ENCODE measurements at places on chromosomes 2 and 18.

DNA sequence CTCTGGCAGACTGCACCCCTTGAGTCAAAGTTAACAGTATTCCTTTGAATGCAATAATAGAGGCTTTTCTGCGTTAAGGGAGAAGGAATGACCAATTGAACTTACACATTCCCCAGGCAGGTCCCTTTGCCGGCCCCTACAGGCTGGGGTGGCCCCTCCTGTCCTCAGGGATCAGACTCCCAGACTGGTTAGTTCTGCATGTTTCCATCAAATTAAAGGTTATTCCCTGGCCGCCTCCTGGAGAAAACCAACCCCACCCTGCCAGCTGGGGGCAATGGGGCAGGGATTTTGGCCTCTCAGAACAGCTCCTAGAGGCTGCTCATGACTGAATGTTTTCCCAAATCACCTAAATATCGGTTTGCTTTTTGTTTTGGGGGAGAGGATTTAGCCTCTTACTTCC is 199.6 kb downstream of the MGAT5 start:
- DNase-seq, result no peak

DNA sequence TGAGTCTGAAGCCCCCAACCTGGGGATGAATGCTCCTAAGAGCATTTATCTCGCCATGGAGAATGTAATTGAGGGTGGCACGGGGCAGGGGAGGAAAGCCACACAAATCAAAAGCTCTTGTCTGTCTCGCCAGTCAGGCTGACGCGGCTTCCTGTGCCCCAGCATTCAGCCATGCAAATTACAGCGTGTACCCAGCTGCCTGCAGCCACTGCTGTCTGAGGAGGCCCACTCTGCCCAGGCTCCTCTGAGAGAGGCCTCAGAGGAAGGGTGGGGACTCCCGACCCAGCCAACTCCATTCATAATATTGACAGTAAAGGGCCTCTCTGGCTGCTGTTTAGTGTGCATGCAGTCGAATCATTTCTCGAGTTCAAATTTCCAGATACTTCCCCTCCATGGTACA is 22.0 kb downstream of the SMAD7 start:
- no peak for DNase-seq

DNA sequence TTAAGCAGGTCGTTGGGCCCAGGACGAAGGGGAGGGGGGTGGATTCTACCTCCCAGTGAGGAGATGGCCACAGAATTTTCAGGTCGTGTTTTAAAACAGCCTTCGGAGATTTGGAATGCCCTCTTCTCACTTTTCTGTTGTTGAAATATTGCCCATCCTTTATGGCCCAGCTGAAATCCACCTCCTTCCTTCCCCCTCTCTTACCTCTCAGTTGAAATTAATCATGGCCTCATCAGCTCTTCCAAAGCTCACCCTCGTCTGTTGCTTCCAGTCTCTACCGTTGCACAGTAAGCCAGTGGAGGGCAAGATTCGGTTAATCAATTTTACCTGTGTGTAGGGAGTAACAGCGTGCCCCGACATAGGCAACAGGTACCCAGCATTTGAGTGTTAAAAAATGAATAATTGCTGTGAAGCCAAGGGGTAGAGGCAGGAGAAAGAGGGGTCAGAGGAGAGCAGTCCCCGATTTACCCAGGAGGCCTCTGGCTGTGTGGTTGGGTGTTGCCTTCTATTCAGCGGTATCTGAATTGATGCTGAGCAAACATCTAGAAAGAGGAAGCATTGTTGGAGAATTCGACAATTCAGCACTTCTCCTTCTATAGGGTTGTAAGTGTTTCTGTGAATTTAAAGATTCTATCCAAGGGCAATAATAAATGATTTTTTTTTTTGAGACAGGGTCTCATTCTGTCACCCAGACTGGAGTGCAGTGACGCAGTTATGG is 8.6 kb upstream of the PDIA6 start:
- DNase-seq, result no peak

DNA sequence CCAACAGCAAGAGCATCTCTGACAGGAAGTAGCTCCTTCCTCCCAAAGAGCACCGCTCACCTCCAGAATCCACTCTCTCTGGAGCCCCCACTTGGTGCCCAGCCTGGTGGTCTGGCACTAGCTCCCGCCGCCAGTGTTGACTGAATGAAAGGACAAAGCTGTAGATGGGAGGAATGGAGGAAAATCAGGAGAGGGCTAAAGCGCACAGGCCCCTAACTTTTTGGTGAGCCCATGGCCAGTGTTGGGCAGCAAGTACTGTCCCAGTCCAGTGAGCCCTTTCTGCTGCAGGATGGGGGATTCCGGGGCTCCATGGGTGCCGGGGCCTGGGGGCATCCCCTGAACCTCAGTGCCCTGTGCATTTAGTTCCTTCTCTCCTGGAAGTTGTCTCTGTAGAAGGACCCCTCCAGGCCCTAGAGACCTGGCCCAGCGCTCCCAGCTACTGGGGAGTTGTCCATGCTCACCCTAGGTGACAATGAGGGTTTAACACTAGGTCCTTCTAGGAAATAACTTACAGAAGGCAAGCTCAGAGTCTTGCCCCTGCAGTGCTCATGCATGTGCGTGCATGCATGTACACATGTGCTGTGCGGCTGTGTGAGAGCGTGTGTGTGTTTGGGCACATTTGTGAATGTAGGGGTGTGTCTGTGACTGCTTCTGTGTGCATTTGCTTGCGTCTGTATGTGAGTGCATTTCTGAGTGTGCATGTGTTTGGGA is 33.6 kb downstream of the GLI2 start:
- no peak for DNase-seq

- DNase-seq, result no peak
These were observed 247.8 kb downstream of the GBX2 start for GRCh38 chr2:235920216-235920865.

DNA sequence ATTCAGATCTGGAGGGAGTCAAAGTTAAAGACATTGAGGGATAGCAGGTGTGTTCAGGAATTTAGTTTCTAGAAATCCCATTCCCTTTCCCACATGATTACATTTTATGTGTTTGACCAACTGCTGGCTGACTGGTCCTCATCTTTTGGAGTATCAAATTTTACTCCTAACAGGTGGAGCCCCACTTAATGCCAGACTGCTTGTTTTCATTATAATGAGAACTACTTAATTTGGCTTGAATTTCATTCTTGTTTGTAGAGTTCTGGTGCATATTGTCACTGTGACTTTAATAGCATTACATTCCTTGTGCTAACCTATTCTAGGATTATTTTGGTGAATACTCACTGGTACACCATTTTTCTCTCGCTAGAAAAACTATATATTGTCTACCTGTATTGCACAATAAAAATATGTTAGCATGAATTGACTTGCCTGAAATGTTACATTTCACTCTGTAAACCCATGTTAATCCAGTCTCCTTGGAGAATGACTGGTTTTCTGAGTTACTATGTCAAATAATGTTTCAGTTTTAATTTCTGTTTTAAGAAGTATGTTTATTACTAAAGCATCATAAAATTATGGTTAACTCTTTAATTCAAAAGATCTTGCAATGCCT is 98.2 kb downstream of the TANC1 start:
- no peak for DNase-seq

GRCh38 chr2:1766851-1767811 is 22.8 kb upstream of the PXDN start:
- DNase-seq, result no peak

DNA sequence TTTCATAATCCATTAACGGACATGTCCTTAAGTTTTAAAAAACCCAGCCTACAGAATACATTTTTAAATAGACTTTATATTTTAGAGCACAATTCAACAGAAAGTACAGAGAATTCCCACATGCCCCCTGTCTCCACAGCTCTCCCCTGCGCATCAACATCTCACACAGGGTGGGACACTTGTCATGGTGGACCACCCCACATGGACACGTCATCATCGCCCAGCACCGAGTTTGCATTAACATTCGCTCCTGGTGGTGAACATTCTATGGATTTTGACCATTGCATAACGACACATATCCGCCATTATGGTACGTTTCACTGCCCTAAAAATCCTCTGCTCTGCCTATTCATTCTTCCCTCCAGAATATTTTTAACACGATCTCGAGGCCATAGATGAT is 1.1 kb upstream of the KCNF1 start:
- DNase-seq, result no peak

DNA sequence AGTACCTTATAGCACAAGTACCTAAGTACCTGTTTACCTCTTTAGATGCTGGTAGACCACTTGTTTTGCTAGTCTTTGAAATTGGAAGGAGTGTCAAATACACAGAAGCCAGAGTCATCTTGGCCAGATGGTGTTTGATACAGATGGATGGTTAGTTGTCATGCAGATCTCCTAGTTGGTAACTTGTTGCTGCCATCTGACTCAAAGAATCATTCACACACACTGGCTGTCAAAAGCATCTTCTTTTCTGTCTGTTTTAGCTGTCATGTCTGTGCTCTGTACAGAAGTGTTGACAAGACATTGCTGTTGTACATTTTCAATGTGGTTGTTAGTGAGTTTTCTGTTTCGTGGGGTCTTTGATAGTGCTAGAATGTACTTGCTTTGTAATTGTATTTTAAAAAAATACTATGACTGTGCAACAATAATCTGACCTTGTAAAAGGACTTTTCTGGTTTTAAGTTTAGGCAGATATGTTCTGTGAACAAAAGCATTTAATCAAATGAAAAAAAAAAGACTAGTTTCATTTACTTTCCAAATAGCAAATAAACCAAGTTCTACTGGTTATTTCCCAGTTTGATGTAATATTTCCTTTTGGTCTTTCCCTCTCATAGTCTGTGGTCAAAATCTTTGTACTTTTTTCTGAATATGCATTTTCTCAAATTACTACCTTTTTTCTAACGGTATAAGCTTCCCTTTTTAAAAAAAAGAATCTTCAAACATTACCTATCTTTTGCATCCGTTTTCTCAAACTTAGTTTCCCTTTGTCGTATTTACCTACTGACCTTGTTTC is 39.9 kb downstream of the TANK start:
- DNase-seq, result no peak

DNA sequence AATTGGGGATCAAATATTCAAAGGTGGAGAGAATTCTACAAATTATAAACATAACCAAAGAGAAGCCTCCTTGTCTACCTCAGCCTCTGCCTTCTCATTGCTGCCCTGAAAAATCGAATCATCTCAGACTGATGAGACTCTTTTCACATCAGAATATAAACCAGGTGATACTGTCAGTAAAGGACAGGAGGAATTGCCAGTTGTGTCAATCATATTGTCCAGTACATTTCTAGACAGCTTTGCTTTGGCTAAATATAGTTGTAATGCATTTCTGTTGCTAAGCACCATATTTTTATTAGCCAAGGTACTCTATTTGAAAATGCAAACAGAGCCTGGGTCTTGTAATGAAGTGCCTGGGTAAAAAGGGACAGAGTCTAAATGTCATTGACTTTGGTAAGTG is 92.6 kb upstream of the TLK1 start:
- no peak for DNase-seq

- DNase-seq, result no peak
These were observed 68.2 kb downstream of the ZNF385B start for GRCh38 chr2:179793238-179793637.

DNA sequence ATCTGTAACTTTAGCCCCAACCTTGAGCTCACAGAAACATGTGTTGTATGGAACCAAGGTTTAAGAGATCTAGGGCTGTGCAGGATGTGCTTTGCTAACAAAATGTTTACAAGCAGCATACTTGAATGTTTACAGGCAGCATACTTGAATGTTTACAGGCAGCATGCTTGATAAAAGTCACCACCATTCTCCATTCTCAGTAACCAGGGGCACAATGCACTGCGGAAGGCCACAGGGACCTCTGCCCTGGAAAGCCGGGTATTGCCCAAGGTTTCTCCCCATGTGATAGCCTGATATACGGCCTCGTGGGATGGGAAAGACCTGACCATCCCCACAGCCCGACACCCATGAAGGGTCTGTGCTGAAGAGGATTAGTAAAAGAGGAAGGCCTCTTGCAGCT is 52.4 kb downstream of the LONRF2 start:
- DNase-seq, result no peak

GRCh38 chr2:61906186-61906470 is 654 bp downstream of the COMMD1 start:
- no peak for DNase-seq

- DNase-seq, result no peak
These were observed 45.6 kb downstream of the PARD6G start for GRCh38 chr18:80201739-80202138.

GRCh38 chr2:30968660-30969397 is 161.6 kb upstream of the CAPN13 start:
- DNase-seq, result no peak

GRCh38 chr2:52959801-52960200 is 807.8 kb upstream of the CHAC2 start:
- DNase-seq, result no peak

DNA sequence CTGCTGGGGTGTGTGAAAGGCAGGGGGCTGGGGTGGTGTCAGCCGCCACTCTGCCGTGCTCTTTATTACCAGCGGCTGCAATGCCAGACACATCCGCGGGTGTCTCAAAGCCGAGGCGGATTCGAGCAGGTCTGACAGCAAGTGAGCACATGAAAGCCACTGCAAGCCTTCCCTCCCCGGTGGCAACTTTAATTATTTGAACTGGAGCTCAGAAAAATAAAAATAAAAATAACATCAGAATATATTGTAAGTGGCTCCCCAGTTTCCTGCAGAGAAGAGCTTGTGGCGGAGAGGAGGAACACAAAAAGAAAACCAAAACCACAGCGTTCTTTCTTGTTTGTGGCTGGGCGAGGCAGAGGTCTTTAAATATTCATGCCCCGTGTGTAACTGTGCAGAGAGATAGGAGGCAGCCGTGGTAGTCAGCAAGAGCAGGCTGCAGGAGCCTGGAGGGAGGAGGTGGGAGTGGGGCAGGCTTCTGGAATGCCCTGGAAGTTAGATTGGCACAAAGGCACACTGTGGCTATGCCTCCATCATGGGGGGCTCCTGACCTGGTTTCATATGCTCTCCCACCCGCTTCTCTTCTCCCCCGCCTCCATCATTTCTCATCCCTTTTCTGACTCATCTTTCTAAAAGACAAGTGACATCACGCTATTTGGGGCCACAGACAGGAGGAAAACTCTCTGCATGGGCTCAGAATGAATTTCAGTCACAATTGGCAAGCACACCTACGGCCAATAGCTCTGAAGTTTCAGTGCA is 199.8 kb downstream of the CLIP4 start:
- no peak for DNase-seq

DNA sequence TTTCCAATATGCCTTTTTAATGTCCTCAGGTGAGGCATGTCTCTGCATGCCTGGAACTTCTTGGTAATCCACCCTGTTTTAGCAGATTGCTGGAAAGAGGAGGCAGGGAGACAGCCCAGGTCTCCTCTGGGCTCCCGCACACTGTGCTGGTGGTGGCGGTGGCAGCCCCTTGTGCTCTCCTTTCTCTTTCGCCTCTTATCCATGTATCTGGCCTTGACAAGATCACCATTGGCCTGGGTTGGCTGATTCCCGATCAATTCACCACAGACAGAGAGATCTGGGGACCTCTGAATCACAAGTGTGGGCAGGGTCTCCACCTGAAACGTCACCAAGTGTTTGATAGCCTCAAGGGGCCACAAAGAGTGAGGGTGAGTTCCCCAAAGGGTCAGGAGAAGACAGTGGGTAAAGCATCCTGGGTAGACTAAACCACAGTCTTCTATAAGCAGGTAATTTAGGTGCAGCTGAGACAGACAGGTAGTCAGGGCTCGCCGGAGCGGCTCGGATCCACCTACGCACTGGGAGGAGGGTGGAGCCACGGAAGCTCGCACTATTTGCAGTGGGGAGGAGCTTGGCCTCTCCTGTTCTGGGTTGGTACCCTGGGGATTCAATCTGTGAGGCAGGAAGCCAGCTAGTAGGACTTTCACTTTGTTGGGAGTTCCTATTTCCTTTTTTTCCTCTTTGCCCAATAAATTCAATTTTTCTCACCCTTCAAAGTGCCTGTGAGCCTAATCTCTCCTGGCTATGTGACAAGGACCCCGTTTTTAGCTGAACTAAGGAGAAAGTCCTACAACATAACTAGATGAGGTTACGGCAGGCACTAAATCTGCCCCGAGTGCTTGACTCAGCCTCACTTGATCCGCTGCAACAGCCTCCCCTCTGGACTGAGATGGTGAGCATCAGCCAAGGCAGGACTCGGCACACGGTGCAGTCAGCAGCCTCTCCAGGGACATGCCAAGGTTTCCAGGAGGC is 57.6 kb downstream of the SLC4A3 start:
- no peak for DNase-seq
